ENCODE measurements at places on chromosomes 16 and 17.

DNA sequence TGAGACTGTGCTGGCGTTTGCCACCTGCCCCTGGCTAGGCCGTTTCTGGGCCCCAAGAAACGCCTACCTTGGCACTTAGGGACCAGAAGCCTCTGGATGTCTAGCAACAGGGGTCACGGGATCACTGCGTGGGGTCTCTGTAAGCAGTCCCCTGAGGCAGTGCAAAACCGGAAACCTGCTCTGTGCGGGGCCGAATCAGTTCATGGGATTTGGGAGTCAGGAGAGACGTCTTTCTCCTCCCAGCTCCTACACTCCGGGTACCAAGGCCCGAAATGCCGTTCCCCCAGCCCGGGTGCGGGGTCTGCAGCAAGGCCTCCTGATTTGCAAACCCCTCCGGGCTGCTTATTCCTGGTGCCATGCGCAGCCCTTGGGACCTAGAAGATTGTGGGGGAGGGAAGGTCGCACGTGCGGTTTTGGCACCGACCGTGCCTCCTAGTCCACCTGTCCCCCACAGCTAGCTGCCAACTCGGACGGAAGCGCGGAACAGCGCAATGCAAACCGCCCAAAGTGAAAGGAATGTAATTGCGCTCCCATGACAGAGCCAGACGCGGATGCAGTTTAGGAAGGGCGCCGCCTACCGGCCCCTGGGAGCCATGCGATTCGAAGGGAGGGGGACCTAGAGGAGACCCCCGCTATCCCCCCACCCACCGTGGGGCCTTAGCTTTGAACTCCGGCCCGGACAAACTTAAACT, 6.5 kb downstream of the IRX5 start:
- no peak for DNase-seq

GRCh38 chr17:7836596-7837407, 2.8 kb downstream of the KDM6B start:
- DNase-seq, result peak; percentile 65

DNA sequence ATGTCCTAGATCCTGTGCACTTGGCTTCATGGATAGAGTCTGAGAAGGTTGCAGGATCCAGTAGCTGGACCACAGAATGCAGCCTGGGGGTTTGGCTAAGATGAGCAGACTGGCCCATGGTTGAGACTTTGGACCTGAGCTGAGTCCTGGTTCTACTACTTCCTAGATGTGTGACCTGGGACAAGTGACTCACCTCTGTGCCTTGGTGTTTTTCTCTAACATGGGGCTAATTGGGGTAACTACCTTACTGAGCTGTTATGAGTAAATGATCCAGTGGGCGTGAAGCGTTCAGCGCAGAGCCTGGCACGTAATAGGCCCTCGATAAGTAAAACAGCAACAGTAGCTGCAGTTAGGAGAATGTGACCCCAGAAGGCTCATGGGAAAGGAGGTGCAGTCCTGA, 38.8 kb downstream of the SNX20 start:
- no peak for DNase-seq

- DNase-seq, result no peak
These were observed 130.3 kb downstream of the RAB11FIP4 start for GRCh38 chr17:31521632-31522283.

DNA sequence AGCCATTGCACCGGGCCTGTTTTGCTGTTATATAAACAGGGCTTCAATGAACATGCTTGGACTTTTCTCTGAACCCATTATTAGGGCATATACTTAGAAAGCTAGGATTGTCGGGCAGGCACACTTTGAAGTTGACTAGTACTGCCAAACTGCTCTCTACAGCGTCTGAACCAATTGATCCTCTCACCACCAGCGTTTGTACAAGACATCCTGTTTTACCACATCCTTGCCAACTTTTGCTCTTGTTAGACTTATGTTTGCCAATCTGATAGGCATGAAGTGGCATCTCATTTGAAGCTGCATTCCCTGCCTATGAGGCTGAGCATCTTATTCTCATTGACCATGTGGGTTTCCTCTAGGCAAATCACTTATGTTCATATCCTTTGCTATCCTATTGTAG, 7.4 kb upstream of the PPP1R9B start:
- no peak for DNase-seq

- DNase-seq, result no peak
These were observed at the start of gene KCNH6 for GRCh38 chr17:63523253-63523855. KCNH6 (plus strand) TSS chr17:63523358; CDS start chr17:63523414, 56 bp downstream.

DNA sequence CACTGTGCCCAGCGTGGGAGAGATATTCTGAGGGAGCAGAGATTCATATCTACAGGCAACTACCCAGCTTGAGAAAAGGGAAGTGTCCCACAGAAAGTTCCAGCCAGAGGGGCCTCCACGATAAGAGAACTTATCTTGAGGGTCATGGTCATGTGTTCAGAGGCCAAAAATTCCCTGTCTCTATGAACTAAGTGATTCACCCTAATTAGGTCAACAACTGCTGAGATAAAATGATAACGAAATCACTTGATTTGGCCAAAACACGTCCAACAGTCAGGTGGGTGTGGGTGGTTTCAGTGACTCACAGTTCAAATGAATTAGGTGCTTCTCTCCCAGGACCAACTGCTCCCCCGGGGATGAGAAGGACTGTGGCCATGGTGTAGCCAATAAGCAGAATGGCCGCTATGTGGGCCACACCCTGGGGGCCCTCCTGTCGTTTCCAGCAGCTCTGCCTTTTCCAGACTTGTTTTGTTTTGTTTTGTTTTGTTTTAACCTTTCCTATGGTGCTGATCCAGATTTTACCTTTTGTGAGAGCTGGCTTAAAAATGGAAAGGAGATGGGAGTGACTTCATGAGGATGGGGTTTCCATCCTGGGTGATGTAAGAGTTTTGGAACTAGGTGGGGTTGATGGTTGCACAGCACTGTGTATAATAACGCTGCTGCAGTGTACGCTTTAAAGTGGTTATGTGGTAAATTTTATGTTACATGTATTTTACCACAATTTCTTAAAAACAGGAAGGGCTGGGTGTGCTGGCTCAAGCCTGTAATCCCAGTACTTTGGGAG, 8.7 kb downstream of the DNAI2 start:
- peak; percentile 34 for DNase-seq

- DNase-seq, result no peak
These were observed 34.3 kb downstream of the LIMD2 start for GRCh38 chr17:63665527-63666214.

Measured in activated CD4-positive, alpha-beta T cell treated with anti-CD3 and anti-CD28 coated beads, Interleukin-2, amount 50 U/mL, for 1 hour (primary cell).